Neural crest cell (in vitro differentiated cells): ENCODE measurements at places on chromosomes 5 and 9. TPM values are rescaled to one million over a fixed set of nuclear protein-coding genes. Genes with fewer than 3 reads are reported as not detected.

EIF4EBP3 gene
- 8.4 and 10.3 TPM in 2 replicates for total RNA-seq

DMGDH gene
- total RNA-seq: not detected in 2 replicates

CDH18 gene
- 2.1 and 2.2 TPM in 2 replicates for total RNA-seq

INSL6 gene
- not detected in 2 replicates for total RNA-seq

PCDHGA12 gene
- 1.5 and 1.8 TPM in 2 replicates for total RNA-seq

ORM1 gene
- not detected in 2 replicates for total RNA-seq

- no peak for DNase-seq
These were observed 84.8 kb downstream of the RAD23B start for GRCh38 chr9:107367727-107368502.

DNA sequence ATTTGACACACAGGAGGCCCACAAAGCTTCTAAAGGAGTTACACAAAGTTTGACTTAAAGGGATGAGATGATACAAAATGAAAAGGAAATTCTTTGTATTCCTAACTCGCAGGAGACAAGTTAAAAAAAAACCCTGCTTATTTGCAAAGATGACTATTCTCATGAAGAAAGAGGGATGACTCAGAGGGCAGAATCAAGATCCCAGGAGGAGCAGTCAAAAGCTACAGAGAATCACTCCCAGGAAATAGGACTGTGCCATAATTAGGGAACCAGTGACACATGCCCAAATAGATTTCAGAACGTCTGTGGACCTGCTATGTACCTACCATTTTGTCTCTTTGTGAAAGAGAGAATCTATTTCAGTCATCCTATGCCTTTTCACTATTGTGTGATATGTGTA, 103.5 kb upstream of the ARRDC3 start:
- no peak for DNase-seq

DNA sequence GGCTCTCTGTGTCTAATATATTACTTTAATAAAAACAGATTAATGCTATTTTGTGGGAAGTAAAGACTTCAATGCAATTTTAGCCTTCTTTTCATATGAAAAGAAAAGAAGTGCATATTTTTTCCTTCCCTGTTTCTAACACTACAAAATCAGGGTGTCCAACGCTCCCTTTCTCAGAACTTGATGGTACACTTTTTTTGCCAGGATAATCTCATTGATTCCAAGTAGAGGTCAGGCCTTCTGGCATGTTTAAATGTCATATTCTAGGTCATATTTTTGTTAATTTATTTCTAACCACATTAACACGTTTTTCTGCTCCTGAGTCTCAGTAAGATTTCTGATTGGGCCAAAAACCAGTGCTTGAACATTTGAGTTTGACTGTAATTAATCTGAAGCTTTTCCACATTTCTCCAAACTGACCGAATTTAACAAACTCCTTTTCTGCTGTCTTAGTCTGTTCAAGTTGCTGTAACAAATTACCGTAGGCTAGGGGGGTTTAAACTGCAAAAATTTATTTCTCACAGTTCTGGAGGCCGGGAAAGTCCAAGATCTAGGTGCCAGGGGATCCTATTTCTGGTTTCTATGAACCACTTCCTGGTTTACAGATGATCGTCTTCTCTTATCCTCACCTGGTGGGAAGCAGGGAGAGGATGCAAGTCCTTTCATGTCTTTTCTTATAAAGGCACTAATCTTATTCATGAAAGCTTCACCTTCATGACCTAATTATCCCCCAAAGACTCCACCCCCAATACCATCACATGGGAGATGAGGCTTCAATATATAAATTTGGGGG, 63.2 kb upstream of the ELL2 start:
- no peak for DNase-seq

DNA sequence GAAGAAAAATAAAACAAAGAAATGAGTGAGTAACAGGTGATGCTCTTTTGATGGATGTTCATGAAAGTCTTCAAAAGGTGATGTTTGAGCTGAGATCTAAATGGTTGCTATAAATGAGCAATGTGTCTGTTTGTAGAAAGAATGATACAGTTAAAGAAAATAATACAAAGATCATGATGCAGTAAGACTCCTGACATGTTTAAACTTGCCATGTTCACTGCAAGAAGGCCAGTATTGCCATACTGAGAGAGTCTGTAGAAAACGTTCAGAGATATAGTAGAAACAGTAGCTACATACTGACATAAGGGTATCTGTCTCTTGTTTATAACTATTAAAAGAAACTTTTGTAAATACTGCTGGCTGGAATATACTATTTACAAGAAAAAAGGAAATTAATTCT, 1609.2 kb upstream of the ACO1 start:
- no peak for DNase-seq

DNA sequence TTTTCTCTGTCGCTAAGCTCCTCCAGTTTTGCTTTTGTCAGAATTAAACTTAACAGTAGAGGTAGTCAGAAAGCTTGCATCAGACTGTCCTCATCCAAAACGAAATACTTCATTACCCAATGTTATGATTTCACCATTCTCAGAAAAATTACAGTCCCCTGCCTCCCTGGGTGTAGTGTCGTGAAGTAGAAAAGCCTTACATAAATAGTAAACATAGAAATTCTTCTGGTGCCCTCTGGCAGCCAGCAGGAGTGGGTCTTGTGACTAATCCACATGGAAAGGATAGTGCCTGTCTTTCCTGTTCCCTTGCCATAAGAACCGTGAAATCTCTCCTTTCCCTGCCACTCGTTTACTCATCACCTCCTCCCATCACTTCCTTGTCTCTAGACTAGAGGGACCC, 230.6 kb downstream of the GNA14 start:
- DNase-seq: no peak

DNA sequence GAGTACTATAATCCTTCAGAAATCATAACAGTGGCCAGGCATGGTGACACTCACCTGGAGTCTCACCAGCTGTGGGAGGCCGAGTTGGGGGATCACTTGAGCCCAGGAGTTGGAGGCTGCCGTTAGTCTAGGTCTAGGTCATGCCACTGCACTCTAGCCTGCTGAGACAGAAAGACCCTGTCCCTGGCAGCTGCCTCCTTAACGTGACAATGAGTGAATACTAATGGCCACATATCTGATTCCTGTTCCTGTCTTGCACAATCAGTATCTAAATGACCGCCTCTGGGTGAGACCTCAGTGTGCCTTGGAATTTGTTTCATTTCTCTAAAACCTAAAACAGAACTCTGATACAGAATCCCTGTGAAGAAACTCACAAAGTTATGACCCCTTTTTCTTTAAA, 131.0 kb upstream of the DAB2 start:
- no peak for DNase-seq

- DNase-seq: no peak
These were observed 32.4 kb upstream of the LRRC14B start for GRCh38 chr5:158807-159447.

- no peak for DNase-seq
These were observed 7.0 kb downstream of the ASS1 start for GRCh38 chr9:130451509-130452388.

GRCh38 chr9:20041697-20042081, 252.9 kb upstream of the SLC24A2 start:
- no peak for DNase-seq

DNA sequence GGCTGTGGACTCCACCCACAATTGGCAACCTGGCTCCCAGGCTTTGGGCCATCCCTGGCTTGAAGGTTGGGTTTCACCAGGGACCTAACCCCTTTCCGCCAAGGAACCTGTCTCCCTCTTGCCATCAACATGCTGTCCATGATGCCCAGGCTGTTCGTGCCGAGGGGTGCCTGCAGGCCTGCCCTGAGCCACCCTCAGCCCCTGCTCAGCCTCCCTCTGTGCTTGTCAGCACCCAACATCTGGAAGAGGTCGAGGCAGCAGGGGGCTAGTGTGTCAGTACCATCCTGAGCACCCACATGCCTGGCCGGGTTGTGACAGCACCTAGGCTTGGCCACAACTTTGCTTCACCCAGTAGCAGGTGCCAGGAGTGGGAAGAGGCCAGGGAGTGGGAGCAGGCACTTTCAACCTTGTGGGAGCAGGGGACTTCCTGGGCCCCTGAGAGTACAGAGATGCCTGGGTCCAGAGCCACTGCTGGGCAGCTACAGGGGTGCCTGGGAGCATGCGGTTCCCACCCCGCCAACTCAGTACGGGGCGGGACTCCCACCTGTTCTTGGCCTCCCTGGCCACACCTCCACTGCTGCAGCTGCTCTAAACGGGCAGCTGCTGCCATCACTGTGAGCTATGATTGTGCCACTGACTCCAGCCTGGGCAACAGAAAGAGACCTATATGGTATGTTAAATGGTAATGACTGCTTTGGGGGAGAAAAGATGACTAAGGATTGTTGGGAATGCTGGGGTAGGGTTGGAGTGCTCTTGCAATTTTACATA, 6.3 kb downstream of the PDCD1LG2 start:
- no peak for DNase-seq
